ENCODE measurements at places on chromosomes 6 and 20. TPM values are rescaled to one million over a fixed set of nuclear protein-coding genes. Genes with fewer than 3 reads are reported as not detected.

The KCNQ5 gene
- 6.5 TPM for total RNA-seq

The NRN1 gene
- 12.3 TPM for total RNA-seq

The ADGB gene
- 0.10 TPM for total RNA-seq

The CYP39A1 gene
- total RNA-seq = 13.5 TPM

The COL12A1 gene
- 443 TPM for total RNA-seq

The SRMS gene
- not detected for total RNA-seq

The TMX4 gene
- 46.7 TPM for total RNA-seq

The TSHZ2 gene
- total RNA-seq = 11.8 TPM

DNA sequence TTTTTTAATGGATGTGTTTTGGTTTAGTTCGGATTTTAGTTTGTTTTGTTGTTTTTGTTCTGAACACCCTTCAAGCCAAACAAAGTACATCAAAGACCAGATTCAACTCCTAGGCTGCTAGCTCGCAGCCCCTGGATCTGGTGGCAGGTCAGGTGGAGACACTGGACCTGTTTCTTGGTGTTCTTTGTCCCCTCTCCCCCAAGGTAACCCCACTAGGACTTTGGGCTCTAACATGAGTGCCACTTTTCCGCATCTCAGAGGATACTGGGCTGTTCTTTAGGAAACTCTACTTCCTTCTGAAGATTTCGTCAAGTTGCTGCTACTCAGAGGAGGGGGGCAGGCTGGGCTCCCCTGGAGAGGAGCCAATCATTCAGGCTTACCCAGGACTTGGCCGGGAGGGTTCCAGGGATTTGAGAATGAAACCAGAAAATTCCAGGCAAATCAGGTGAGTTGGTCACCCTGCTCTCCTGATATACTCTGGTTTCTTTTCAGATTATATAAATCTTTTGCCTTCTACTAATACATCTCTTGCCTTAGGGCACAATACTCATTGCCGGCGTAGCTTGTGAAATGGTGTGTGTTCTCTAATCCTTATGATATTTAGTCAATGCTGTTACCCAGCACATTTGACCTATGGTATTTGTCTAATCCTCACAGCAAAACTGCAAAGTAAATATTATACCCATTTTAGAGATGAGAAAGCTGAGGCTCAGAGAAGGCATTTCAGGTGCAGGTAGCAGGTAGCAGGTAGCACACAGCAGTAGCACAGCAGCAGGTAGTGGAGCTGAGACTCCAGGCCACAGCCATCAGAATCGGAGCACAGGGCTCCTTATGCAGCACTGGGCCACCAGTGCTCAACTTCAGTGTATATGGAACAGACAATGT, 291.6 kb downstream of the TSHZ2 start:
- no peak for DNase-seq

DNA sequence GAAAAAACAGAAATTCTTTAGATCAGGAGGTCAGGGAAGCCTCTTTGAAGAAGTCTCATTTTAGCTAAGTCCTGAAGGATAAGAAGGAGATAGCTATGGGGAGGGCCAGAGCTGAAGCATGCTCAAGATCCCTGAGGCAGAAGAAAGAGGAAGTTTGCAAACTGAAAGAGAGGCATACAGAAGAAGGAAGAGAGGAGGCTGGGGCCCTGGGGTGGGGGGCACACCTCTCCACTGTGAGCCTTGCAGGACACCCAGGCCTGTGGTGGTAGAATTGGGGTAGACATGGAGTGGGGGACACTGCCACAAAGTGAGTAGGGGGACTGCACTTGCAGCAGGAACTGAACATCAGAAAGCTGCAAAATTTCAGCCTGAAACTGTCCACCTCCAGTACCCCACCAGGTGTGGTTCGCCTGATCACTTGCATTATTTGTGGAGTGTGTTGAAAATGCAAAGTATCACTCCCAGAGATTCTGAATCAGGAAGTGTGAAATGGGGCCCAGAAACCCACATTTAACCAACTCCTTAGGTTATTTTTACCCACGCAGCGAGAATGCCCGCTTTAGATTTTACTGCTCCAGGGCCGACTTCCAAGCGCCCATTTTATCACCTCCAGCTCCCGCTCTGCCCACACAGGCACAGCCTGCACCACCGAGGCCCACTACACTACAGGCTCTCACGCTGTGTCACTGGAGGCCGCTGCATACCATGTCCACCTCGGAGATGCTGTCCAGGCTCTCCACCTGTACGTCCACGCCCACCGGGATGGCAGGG, 44.0 kb downstream of the GABRR2 start:
- no peak for DNase-seq

GRCh38 chr20:29878281-29878741, 1379.2 kb upstream of the DEFB115 start:
- peak; percentile 6 for DNase-seq

All from tongue (tissue), 3 donors.